ENCODE measurements at places on chromosomes 11 and 22.

DNA sequence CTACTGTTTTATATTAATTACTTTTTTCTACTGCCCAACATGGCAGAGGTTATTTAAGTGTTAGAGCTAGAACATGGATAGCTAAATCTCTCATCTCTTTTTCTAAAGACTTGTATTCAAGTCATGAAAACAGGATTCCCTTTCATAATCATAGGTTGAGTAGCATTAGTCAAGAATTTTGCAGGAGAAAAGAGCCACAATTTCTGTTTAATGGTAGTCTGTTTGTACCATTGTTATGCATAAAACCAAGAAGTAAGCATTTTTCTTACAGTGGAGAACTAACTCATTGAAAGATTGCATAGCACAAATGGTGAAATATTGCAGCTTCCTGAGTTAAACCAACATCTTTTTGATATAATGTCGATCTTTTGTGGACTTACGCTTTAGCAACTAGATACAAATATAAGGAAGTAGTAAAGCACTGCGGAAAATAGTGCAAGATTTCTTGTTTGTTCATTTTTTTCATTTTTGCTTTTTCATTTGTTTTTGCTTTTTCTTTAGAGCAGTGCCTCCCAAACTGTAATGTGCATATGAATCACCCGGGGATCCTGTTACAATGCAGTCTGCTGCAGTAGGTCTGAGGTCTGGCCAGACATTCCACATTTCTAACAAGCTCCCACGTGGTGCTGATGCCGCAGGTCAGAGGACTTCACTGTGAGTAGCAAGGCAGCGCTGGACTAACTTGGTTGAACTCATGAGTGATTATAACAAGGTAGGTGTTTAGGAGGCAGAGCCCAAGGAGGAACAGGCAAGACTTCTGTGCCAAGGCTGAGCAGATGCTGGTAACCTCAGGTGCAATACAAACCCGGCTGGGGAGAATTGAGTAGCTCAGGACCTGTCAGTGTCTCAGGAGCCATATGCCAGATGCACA lies 4.6 kb downstream of the ETS1 start:
- DNase-seq: peak; percentile 67

DNA sequence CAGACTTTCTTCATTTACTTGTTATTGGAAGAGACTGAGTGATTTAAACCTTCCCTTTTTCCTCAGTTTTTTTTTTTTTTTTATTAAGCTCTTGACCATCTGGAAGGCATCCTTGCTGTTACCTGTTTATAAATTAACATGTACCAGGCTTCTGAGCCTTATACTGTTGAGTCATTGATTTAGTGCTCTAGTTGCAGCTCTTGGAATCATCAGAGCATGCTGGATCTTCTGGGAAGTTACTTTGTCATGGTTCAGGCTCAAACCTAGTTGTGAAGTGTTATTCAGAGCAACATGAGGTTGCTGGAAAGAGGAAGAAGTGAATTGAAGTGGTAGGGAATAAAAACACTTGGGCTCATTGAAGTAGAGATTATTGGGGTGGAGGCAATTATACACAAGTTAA lies 6.3 kb downstream of the ZDHHC5 start:
- DNase-seq: no peak

DNA sequence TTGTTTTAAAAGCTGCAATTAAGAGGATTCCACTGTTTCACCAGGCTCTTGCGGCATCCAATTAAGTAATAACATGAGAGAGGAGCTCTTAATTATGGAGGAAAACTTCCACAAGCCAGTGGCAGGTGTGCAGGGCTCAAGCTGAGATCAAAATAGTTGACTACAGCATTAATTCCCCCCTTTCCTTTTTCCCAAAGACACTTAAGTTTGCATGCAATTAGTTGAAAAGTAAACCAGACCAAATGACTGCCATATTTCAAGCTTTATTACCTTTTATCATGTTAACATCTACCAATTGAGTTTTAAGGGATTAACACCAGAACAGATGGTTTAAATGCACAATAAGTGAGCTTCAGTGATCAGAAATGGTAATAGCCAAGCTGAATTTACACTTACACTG lies 32.1 kb downstream of the FAM168A start:
- no peak for DNase-seq

- DNase-seq: no peak
These were observed 623 bp downstream of the NDUFS8 start for GRCh38 chr11:68031144-68031464.

- DNase-seq: no peak
These were observed 727.4 kb downstream of the DLG2 start for GRCh38 chr11:84899740-84900139.

DNA sequence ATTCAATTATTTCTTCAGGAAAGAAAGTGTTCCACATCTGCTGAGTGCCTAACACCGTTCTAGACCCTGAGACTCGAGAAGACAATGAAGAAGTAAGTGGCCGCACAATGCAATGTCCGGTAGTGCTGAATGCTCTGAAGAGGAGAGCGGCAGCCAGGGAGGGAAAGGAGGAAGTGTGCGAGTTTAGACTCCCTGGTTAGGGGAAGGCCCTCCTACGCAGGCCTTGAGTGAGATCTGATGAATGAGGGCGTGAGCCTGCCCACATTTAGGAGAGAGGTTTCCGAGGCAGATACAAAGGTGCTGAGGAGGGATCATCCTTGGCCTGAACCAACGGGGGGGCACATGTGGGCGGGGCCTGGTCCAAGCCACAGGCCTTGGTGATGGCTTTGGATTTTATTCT lies 558.6 kb downstream of the NTM start:
- DNase-seq: no peak

DNA sequence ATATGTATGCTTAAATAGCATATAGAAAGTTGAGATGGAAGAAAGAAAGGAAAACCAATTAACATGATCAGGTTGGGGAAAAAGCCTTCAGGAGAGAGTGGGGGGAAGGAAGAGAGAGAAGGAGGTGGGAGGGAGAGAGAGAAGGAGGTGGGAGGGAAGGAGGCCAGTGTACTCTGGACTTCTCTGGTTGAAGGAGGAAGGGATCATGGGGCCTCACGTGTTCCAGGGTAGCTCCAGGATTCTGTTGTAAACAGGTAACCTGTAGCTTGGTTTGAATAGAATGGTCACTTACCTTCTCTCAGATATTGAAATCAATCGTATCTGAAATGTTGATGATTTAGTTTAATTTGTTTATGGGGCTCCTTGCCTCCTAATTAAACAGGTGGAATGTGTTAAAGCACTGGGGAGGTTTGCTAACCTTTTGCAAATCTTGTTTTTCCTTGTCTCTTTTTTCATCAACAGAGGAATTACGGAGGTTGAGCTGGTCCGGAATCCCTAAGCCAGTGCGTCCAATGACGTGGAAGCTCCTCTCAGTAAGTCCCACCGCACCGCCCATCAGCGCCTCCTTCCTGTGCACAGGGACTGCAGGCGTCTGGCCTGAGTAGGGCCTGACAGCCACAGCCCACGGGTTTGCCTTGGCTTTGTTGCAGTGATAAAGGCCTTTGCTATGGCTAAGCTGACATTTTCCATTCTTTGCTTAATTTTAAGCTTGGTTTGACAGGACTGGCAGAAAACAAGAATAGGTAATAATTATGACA lies 115.9 kb downstream of the TBC1D22A start:
- DNase-seq: no peak

DNA sequence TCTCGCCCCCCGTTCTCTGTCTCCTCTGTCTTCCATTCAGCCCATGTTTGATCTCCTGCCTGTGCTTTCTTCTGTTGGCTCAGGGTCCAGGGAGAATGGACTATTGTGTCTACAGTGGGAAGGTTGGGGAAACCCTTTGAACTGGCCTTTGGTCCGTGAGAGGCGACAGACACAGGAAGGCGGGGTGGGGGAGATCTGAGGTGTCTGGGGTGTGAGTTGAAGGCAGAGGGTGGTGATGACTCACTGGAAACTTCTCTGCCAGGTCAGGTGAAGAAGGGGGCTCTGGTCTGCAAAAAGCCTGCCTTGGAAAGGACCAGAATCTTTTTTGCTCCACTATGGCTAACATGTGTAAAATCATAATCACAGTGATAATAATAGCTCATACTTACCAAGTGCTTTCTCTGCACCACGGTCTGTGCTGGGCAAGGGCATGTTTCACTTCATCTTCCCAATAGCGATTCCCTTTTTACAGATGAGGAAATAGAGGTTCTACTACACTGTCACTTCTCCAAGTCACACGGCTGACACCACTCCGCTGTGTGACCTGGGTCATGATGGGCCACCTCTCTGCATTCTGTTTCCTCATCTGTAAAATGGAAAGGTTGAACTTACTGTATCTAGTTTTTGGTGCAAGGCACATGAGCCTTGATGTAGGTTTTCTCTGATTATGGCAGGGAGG lies 99.8 kb upstream of the ALX4 start:
- no peak for DNase-seq

DNA sequence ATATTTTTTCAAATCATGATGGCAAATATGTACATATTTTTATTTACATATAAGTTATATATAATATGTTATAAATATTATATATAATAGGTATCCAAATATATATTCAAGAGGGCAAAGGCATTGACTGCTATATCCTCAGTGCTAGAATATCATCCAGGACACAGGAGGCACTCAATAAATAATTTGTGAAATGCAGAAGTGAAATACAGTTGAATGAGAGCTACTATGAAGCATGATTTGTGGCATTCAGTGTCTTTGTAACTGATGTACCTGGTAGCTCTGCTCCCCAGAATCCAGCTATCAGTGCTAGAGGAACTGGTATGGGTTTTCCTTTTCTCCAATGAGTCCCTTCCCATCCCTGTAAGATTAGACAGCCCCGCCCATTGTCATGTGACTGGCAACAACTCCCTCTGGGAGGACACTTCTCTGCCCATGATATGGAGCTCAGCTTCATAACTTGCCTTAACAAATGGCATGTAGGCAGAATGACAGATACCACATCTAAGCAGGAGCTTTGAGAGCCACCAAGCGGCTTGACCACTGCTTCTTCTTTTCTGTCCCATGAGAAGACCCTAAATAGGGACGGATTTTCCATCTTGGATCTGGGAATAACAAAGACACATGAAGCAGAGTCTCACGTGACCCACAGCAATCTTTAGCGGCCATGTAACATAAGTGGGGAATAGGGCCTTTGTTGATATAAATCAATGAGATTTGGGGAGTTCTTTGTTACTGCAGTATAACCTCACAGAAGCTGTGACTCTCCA lies 10.2 kb upstream of the CD82 start:
- no peak for DNase-seq

DNA sequence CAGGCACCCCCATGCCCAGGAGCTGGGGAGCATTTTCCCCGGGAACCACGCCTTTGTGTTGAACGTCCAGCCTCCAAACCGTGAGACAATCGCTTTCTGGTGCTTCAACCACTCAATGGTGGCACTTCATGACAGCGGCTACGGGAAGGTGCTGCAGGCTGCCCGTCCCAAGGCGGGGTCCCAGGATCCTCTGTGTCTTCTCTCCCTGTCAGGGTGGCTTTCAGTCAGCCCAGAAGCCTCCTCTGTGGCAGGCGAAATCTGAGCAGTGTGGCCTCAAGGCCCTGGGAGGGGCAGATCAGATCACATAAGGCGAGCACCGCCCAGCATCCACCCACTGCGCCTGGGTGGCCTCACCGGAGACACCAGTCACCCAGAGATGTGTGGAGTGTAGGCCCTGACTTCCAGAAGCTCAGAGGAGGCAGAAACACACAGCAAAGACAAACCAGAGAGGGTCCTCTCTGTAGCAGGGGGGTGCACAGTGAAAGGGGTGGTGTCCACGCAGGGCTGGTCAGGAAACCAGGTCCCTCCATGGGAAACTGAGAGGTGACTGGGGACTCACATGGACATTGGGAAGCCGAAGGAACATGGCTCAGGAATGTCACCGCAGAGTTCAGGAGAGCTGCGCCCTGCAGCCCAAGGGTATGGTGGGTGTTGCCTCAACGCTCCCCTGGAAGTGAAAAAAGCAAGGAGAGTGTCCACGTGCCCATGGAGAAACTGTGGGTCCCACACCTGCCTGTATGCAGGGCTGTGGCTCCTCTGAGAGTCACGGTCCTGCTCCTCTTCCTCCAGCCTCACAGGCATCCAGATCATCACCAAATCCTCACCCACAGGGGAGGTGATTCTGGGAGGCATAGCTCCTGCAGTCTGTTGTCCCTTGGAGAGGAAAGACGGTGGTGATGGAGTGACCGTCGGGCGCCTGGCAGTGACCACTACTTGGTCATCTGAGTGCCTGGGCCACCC lies 1420.7 kb downstream of the TBC1D22A start:
- DNase-seq: no peak

GRCh38 chr11:117863383-117863782 lies 13.1 kb downstream of the FXYD6 start:
- DNase-seq: no peak

GRCh38 chr11:70575396-70576060 lies 177.2 kb downstream of the CTTN start:
- DNase-seq: no peak

GRCh38 chr11:46388619-46389449 lies 2.7 kb downstream of the CHRM4 start:
- DNase-seq: no peak

DNA sequence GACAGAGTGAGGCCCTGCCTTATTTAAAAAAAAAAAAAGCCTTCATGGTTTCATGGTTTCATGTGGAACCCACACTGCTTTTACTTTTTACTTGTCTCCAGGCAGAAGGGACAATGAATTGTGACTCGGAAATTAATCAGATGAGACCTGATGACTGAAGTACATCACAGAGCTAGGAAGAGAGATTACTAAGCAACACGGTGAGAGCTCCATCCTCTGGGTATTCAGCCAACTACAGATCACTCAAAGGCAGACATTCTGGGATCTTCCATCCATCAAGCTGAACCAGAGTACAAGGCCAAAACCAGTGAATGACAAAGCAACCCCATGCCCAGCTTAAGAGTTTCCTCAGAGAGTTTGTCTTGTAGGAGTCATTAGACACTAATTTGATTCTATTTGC lies 433.2 kb downstream of the SOX6 start:
- no peak for DNase-seq

DNA sequence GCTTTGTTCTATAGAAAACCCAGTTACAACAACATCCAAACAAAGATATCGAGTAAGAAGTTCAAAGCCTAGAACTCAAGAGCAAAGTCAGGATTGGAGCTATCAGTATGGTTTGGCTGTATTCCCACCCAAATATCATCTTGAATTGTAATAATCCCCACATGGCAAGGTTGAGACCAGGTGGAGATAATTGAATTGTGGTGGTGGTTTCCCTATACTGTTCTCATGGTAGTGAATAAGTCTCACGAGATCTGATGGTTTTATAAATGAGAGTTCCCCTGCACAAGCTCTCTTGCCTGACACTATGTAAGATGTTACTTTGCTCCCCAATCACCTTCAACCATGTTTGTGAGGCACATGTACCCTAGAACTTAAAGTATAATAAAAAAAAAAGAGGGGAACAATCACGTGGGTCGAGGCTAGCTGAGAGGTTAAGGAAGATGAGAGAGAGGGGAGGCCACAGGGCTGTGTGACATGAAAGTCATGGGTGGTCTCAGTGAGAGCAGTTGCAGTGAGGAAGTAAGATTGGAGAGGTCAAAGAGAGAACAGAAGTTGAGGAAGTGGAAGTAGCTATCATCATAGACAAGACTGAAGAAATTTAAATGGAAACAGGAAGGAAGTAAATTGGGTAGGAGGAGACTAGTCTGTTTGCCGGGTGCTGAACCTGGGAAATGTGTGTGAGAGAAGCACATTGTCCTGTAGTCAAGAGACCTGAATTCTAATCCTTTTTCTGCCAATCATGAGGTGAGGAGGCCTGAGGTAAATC lies 80.1 kb upstream of the CD44 start:
- DNase-seq: no peak

All from fibroblast of skin of left biceps (primary cell).